ENCODE measurements at places on chromosomes 7 and 10.

GRCh38 chr7:20440472-20441105 lies 109.9 kb downstream of the ITGB8 start:
- DNase-seq: no peak

- no peak for DNase-seq
Measured at GRCh38 chr7:151035026-151035717, 6.9 kb downstream of the ABCB8 start.

DNA sequence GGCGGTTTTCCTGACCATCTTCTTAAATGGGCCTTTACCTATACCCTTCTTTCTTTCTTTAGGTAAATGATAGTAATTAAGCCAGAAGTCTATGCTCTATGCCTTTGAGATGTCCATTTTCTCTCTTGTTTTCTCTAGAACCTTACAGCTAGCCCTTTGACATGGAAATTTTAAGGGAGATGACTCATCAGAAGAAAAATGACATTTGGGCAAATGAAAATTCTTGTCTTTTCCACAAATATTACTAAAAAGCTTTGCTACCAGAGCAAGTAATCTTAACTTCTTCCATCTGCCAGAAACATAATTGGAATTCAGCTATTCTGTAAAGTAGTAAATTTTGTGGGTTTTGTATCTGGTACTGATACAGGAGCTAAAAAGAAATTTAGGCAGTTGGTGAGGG lies 59.5 kb downstream of the CCDC3 start:
- no peak for DNase-seq

DNA sequence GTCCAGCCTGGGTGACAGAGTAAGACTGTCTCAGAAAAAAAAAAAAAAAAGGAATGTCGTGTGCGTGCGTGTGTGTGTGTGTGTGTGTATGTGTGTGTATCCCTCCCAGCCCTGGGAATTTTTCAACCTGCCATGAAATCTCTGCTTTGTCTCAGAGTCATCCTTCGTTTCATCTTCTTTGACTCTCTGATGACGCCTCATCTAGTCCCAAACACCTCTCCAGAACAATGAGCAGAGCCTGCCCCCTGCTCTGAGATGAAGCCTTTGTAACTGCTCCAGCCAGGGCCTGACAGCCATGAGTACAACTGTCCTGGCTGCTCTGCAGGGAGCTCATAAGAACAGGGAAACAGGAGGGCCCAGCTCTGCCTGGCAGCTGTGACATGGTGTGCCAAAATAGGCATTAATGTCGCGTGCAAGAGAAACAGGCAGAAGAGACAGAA lies 149.5 kb downstream of the FAM107B start:
- no peak for DNase-seq

DNA sequence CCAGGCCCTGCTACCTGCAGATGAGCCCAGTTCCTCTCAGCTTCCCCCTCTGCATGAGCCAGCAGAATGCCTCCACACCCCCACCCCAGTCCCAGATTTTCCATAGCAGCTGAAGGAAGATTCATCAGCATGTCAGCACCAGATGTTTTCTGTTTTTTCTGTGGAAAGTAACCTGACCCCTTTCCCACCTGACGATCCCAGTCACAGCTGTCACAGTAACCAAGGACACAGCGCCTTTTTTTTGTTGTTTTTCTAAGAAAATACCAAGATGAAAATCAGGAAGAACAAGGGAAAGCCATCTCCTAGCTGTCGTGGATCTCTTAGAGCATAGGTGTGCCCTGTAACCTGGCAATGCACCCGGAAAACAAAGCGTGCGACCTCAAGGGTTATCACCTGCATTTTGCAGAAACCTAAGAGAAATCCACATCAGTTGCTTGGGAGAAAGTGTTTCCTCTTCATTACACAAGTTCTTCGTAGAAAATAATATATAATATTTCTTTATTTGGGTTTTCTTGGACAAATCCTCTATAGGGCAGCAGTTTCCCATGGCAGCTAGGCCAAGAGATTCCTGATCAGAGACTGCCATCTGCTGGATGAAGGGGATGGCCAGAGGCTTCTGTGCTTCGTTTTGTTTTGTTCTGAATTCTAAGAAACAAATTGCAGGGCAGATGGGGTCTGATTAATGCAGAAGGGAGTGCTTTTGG lies 401.9 kb downstream of the TNS3 start:
- DNase-seq: peak; percentile 42

DNA sequence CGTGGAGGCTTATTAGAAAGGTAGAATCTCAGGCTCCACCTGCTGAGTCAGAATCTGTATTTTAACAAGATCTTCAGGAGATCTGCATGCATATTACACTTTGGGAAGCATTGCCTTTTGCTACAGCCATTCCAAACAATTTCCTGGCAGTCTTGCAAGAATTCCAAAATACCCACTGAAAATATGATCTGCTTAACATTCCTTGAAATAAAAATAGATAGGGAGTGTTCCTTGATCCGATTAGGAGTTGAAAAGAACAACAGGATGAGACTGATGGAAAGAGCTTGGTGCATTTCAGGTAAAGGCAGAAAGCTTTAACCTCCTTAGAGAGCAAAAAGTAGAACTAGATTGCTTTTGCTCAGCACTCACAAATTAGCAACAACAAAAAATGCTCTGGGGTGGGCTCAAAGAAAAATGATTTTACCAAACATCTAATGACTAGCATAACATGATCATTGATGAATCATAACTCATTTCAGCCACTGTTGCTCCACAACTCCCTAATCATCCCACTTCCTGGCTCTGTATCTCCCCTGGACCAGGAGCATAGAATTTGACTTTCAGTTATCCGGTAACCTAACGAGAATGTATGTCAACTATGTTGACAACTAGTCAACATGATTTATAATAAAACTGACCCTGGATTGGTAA lies 115.2 kb downstream of the RNLS start:
- DNase-seq: no peak

DNA sequence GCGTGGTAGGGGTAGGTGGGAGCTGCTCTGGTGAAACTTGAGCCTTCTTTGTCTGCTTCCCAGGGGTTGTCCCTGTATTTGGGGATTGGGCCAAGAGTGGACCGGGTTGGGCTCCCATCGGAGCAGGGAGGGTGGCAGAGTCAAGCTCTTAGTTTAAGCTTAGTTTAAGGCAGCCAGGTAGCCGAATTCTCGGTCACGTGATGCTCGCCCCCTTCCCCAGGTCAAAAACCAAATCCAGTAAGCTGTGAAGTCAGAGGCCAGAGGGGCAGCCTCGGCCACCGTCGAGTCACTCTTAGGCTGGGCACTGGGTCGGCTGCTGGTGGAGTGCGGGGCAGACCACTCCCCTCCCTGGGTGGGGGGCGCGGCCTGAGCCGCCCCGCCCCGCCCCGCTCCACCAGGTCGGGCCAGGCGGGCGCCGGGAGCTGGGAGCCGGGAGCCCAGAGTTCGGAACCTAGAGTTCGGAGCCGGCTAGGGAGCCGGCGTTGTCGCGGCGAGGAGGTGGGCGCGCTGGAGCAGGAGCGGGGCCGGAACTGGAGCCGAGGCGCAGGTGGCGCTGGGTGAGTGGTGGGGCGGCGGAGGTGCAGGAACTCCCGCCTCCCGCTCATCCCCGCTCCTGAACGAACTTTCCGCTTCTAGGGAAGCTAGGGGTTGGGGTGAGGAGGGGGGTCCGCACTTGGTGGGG lies 2.8 kb upstream of the LZTS2 start:
- no peak for DNase-seq

DNA sequence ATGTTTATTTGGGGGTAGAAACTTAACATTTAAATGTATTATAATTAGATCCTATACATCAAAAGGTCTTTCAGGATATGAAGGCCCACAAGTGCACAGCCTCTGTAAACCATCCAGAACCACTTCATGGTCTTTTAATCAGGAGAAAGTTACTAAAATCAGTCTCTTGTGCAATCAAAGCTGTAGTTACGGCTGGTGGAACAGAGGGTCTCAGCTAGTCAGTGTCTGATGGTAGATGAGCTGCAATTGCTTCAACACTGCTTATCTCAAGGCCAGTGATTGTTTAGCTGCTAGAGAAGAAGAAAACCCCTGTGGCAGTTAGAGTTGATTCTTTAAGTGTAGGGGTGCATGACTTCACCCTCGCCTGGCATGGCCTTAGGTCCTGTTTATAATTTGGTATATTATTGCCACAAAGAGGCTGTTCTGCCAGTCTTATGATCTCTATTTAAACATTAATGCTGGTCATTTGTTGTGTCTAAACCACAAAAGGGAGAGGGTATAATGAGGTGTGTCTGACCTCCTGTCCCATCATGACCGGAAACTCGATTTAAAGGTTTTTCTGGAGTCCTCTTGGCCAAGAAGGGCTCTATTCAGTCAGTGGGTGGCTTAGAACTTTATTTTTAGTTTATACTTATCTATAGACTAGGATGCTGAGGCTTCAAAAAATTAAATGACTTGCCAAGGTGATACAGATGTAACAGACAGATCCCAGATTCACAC lies 21.3 kb downstream of the MSRB2 start:
- no peak for DNase-seq

DNA sequence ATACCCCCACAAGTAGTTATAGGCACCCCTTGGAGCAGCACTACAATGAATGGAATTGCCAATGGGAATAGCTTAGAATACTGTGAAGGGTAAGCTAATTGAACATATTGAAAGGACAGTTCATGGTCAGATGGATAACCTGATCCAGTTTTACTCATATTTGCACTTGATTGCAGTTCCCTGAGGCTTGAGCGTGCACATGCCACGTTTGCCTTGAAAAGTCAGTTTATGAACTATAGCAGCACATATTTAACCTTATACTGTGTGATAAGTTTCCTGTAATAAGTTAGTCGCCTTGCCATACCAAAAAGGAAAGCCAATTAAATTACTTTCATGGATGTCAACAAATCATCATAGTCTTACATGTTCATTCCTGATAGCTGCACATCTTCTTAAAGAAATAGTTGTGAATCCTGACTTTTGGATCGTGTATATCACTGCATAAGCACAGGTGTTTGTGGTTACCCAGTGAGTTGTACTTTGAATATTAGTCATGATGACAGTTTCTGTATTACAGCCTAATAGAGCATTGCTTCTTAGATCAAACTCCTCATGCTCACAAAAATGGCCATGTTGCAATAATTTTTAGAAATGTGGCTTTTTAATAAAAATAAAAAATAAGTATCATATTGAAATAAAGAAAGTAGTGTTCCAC lies 21.6 kb downstream of the DNTT start:
- DNase-seq: no peak

GRCh38 chr10:131820626-131821025 lies 80.2 kb upstream of the PPP2R2D start:
- DNase-seq: no peak
